ENCODE measurements at places on chromosomes 12 and 14. TPM values are rescaled to one million over a fixed set of nuclear protein-coding genes. Genes with fewer than 3 reads are reported as not detected.

Gene TAS2R7
- 0.41 TPM for total RNA-seq

Gene E2F7
- 1.2 TPM for total RNA-seq

Gene SPTB
- total RNA-seq: 16.7 TPM

Gene AGAP2
- total RNA-seq: 25.7 TPM

Gene CLEC1B
- not detected for total RNA-seq

Gene CLEC4D
- total RNA-seq: under 0.01 TPM

Gene NGB
- 4.9 TPM for total RNA-seq

Gene SLC25A29
- 45.2 TPM for total RNA-seq

Gene P2RX2
- not detected for total RNA-seq

- DNase-seq: no peak
These were observed 171.7 kb downstream of the MIPOL1 start for GRCh38 chr14:37369425-37369824.

DNA sequence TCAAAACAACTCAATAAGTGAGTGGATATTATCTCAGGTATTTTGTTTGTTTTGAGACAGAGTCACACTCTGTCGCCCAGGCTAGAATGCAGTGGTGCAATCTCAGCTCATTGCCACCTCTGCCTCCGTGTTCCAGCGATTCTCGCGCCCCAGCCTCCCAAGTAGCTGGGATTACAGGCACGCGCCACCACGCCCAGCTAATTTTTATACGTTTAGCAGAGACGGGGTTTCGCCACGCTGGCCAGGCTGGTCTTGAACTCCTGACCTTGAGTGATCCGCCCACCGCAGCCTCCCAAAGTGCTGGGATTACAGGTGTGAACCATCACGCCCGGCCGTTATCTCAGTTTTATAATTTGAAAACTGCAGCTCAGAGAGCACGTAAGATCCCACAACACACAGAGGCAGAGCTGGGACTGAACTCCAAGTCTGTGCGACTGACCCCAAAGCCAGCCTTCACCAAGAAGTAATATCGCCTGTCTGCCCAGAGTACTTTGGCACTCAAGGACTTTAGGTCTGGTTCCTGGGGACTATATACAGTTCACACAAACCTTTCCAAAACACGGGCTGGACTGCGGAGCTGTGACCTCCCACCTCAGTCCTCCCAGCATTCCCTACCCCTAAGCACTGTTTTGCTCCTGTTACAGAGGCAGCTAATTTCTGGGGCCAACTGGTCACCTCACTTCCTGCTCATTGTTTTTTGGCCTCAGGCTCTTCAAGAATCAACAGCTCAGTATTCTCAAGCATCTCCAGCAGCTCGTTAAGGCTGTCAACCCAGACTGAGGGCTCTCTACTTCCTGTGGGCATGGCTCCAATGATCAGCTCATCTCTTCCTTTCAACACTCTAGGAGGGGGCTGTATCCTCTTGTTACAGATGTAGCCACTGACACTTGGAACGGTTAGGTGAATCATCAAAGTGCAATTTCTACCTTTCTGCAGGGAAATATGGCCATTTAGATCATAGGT, 22.5 kb downstream of the TESC start:
- DNase-seq: no peak

GRCh38 chr14:72876710-72877063, 17.2 kb downstream of the DPF3 start:
- no peak for DNase-seq

DNA sequence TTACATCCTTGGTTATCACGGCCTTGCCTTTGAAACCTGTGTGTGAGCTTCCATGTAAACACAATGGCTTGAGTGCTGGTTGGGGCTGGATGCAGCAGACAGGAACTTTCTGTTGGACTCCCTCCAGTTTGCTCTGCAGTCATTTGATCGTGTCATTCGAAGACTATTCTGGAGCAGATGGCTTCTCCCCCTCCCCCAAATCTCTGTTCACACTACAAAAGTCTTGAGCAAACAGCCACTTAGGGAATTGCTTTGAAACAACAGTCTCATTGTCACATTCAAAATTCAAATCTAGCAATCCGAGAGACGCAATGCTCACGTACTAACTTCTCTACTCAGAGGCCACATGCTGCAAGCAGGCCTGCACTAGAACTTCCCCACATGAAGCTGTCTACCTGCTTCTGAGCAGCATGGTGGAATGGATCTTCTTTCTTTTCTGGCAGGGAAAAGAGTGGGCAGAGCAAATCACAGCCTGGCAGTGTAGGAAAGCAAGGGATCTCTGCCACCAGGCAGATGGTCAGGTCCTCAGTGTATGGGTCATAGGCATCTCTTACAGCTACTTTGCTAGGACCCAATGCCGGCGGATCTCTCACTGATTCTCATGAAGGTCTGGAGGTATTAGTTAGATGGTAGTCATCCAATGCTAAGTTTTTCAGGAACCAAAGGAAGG, 214.2 kb downstream of the PPM1H start:
- no peak for DNase-seq

DNA sequence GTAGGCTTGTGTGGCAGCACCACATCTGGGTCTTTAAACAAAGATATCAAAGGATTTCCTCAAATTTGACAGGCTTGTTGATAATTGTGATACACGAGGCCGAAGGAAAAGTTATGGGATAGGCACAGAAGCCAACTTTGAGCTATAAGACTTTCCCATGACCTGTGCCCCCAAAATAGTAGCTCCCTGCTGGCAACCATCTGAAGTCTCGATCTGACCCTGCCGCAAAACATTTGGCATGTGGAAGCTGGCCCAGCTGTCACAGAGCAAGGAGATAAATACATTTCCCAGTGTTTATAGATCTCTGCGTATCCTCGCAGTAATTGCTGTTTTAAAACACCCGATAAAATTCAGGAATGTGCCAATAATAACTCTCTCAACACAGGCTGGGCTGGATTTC, 26.4 kb upstream of the RGS6 start:
- DNase-seq: no peak

DNA sequence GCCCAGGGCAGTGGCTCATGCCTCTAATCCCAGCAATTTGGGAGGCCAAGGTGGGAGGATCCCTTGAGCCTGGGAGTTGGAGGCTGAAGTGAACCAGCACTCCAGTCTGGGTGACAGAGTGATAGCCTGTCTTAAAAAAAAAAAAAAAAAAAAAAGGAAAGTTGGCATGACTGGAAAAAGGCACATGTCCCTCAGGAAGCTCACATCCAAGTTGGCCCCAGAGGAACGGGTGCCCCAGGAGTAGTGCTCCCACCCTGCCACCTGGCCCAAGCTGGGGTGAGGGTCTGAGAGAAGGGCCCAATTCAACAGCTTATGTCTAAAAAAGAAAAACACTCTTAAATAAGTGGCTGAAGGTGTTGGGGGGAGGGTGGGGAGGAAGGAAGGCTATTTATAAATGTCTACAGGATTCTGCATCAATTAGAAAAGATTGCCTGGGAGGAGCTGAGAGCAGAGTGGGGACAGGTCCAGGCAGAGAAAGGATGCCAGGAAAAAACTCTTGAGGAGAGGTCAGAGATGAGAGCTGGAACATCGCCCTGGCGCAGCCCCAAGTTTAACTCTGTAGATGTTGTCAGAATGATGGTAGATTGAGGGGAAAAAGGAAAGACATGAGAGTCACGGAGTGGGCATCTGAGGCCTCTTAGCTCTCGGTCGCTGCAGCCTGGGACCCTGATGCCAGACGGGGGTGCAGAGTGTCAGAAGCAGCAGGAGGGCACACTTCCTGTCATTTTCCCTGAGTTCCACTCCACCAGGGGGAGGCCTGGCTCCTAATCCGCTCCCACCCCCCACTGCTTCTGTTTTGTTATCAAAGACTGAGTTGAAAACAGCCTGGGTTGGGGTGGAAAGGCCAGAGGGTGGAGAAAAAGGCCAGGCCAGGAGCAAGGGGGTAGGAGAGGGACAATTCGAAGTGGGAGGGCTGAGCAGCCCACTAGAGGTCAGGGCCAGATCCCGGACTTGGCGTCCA, 7.3 kb downstream of the SPRYD3 start:
- DNase-seq: no peak

GRCh38 chr12:70459786-70460185, 93.7 kb downstream of the KCNMB4 start:
- DNase-seq: no peak

DNA sequence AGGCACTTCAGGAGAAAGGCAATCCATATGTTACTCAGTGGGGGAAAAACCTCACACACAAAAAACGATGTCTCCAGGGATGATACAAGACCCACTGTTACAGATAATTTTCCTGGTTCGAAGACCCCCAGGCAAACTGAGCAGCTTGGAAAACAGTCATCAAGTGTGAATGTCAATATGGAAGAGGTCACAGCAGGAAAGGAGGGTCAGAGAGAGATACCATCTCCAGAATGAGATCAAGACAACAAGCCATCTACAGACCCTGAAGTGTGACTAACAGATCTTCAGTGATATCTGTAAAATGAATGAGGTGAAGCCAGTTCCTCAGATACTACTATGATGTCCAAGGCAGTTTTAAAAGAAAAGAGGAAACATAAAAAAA, 28.6 kb downstream of the GNS start:
- DNase-seq: no peak

GRCh38 chr12:52832985-52833905, 866 bp downstream of the KRT79 start:
- DNase-seq: no peak

All from frontal cortex (tissue), 4 donors.